Fibroblast of skin of back (primary cell): ENCODE measurements at places on chromosomes 5 and 9.
A peak's percentile ranks its signal among the peaks of the same experiment; 100 is the strongest.

GRCh38 chr5:170747851-170748250 lies 35.7 kb upstream of the GABRP start:
- peak; percentile 19 for DNase-seq

GRCh38 chr5:2906302-2907090 lies 155.0 kb upstream of the IRX2 start:
- no peak for DNase-seq

- no peak for DNase-seq
Observed at GRCh38 chr9:133344979-133345378, 3.0 kb downstream of the MED22 start.

GRCh38 chr9:99433095-99433494 lies 211.0 kb downstream of the SEC61B start:
- DNase-seq: no peak

- no peak for DNase-seq
Observed at GRCh38 chr5:102747386-102748166, 7.5 kb upstream of the PAM start.

GRCh38 chr9:96061293-96061987 lies 185.9 kb downstream of the ERCC6L2 start:
- peak; percentile 77 for DNase-seq

DNA sequence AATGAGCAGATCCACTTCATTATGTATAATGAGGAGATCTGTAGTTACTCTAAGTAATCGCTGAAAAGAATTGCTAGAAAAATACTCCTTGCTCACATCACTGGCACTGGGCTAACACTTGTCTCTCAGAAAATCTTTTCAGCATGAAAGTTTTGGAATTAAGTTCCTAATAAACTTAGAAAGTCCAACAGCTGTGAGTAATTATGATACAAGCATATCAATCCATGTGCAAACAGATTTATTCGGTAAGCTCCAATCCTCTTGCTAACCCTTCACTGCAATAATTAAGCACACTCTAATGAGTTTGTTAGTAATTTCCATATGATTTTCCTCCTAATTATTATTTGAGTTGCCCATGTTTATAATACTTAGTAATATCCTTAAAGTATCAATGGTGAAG lies 652.6 kb upstream of the WWC1 start:
- DNase-seq: no peak

DNA sequence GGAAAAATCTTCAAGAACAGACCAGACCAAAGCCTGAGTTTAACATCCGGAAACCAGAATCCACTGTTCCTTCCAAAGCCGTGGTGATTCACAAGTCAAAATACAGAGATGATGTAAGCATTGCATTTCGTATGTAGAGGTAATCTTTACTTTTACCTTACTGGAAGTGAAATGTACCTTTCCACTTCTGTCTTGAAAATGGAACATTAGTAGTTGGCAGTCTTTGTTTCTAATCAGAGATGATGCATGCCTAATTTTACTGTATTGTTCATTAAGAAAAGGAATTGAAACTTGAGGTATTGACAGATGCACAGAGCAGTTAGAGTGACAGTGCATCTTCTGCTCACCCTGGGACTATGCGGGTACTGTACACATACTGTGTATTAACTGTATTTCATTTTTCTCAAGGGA lies 34.6 kb downstream of the HABP4 start:
- DNase-seq: no peak

GRCh38 chr5:61366497-61367240 lies 34.6 kb downstream of the ZSWIM6 start:
- no peak for DNase-seq

- DNase-seq: no peak
Observed at GRCh38 chr5:159332800-159333544, 2.7 kb upstream of the IL12B start.

DNA sequence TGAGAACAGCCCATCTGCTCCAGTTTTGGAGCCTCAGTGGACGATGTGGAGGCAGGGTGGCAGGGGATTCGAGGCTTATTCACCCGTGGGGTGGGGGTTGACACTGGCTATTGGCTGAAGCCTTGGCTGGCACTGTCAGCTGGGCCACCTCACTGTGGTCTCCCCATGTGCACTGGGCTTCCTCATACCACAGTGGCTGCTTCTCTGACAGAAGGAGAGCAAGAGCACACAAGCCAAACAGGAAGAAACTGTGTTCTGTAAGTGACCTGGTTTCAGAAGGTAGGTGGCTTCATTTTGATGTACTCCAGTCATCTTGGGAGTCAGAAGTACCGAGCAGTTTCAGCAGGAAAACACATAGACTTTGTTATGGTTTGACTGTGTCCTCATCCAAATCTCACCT lies 24.7 kb upstream of the CTNND2 start:
- DNase-seq: no peak

GRCh38 chr9:117265253-117265652 lies 149.6 kb downstream of the ASTN2 start:
- no peak for DNase-seq

GRCh38 chr9:36174731-36175130 lies 5.5 kb downstream of the CCIN start:
- no peak for DNase-seq

GRCh38 chr9:136674786-136675349 lies 12.2 kb downstream of the EGFL7 start:
- no peak for DNase-seq

DNA sequence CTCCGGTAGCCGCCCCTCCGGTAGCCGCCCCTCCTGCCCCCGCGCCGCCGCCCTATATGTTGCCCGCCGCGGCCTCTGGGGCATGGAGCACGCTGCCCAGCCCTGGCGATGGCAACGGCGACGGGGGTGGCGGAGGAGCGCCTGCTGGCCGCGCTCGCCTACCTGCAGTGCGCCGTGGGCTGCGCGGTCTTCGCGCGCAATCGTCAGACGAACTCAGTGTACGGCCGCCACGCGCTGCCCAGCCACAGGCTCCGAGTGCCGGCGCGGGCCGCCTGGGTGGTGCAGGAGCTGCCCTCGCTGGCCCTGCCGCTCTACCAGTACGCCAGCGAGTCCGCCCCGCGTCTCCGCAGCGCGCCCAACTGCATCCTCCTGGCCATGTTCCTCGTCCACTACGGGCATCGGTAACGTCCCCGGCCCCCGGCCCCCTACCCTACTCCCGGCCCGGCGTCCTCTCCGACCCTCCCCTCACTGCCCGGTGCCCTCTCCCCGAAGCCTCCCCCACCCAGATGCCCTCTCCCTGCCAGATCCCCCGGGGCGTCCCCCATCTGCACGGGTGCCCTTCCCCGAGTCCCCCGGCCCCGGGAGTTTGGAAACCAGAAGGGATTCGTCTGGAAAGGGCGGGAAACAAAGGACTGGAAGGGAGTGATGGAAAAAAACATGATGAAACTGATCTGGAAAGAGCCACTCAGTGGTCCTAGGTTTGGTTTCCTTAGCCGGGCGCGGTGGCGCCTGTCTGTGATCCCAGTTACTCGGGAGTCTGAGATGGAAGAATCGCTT lies 417 bp downstream of the SRD5A1 start:
- DNase-seq: peak; percentile 42

GRCh38 chr9:87378676-87379075 lies 119.0 kb upstream of the DAPK1 start:
- no peak for DNase-seq

- DNase-seq: no peak
Observed at GRCh38 chr5:116621599-116621998, 47.0 kb upstream of the SEMA6A start.

DNA sequence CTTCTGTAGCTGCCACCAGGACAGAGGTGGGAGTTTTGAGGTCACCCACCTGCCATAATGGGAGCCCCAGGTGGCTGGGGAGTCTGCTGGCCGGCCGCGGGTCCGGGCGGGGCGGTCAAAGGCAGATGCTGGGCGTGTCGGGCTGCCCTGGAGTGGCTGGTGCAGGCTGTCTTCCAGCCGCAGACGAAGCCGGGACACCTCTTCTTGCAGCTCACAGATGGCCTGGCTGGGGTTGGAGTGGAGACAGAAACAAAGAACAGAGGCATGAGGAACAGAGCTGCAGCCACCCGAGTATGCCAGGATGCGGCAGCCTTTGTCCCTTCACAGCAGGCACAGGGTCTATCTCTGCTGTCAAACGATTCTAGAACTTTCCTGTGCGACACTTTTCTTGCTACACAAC lies 18.0 kb downstream of the ORM2 start:
- DNase-seq: no peak

- no peak for DNase-seq
Observed at GRCh38 chr9:3058409-3058808, 214.5 kb upstream of the PUM3 start.

DNA sequence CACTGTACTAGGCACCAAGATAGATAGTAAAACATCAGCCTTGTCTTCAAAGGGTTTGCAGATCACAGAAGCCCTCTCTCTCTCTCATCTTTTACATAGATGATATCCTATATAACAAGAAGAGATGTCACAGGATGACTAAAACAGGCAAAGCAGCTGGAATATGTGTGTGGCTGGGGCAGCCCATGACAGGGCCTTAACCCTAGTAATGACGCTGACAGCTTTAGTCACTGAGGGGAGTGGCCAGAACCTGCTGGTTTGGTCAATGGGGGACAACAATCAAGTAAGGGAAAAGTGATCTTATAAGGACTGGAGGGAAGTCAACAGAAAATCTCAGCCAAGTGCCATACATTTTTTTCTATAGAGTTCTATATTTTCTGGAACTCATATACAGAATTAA lies 41.9 kb upstream of the RIC1 start:
- peak; percentile 89 for DNase-seq

DNA sequence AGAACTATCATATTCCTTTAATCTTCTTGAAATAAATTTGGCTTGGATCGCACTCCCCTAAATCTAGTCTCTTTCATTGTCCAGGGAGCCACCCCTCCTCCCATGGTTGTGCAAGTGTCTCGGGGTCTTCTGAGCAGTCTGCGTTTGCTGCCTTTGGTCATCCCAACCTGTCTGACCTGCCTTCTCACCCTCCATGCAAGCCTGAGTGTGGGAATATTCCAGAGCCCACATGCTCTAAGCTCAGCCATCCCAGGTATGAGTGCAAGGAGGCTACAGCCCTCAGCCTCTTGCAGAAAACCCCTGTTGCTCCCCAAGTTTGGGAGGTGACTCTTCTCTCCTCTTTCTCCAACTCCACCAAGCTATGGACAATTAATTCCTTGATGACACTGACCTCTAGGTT lies 7.7 kb upstream of the CTSL start:
- DNase-seq: no peak

DNA sequence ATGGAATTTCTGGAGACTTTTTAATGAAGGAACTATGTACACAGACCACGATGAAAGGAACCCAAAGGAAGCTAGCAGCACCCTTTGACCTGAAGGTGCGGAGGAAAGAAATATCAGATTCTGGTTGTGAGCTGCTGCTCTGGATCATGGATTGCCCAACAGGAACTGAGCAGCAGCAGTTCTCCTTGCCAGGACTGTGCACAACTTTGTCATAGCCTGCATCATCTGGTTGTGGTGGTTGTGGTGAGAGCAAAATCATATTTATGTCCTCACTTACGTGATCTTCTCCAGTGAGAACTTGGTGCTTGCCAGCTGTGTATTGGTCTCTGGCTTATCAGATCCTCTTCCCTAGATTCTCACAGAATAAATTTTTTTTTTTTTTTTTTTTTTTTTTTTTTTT lies 70.7 kb upstream of the LPAR1 start:
- DNase-seq: no peak

GRCh38 chr5:148746826-148747535 lies 79.4 kb upstream of the ADRB2 start:
- no peak for DNase-seq

DNA sequence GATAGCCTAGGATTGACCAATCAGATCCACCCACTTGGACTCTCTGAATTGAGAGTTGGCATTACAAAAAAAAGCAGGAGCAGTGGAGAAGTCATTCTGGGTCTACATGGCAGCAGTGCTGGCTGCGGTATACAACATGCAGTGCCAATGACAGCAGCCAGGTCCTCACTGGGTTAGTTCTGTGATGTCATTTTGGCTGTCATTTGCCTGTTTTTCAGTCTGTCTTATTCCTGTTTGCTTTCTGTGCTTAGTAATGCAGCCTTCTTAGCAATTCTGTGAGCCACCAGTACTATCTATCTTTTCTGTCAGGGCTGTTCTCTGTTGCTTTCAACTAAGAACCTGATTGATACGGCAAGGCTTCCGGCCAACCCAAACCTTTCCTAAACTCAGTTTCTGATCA lies 471.8 kb downstream of the BNC2 start:
- DNase-seq: no peak

DNA sequence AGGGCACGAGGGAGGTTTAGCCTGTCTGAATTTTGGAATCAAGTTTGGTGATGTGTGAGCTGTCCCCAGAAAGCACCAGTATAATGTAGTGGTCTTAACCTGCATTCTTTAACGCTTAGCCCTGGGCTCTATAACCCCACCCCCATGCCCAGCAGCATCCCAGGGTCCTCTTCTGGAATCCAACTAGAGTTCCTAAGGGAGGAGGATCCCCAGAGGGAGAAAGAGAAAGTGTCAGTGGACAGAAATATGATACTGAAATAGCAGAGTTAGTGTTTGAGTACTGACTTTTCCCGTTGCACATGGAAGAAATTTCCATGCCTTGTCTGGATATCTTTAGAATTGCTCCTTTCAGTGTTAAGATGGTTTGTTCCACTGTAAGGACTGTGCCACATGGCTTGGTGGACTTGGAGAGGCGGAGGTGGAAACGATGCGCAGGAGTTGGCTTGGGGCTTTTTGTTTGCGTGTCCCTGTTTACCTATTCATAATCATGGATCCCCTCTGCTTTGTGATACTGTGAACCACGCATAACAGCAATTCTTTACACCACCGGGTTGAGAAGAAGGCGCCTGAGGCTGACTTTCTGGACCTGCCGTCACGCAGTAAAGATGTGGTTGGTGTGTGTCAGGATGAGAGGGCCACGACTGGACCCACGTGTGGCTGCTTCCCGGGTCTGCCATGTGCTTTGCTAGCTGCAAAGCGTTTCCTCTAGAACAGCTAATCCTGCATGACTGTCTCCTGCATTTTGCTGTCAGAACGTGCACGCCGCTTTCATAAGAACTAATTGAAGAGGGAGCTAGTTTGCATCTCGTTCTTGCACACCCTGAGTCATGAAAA lies 142.3 kb downstream of the SMARCA2 start:
- peak; percentile 71 for DNase-seq

DNA sequence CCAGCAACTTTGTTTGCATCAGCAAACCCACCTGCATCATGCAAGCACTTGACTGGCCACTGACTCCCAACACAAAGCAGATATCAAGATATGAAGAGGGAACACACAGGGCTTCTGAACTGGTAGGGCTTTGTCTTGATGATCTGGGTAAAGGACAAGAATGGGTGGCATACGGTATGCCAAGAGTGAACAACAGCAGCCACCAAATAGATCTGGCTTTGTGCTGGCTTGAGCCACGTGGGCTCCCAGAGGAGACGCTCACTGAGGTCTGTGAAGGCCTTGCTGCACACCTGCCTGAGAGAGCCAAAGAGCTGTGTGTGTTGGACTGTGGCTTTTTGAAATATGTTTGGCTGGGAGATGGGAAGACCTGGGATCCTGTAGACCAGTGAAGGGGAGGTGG lies 43.5 kb downstream of the FGF1 start:
- DNase-seq: no peak

GRCh38 chr5:67792891-67793290 lies 422.7 kb upstream of the PIK3R1 start:
- DNase-seq: no peak

- DNase-seq: peak; percentile 44
Observed at GRCh38 chr5:55902696-55903095, 51.5 kb downstream of the IL31RA start.

- DNase-seq: no peak
Observed at GRCh38 chr5:173507171-173507570, 109.3 kb downstream of the BOD1 start.
